ENCODE measurements at places on chromosomes 3 and 15. TPM values are rescaled to one million over a fixed set of nuclear protein-coding genes. Genes with fewer than 3 reads are reported as not detected.

SLC28A1 gene
- 9.4 TPM for polyA plus RNA-seq

DNA sequence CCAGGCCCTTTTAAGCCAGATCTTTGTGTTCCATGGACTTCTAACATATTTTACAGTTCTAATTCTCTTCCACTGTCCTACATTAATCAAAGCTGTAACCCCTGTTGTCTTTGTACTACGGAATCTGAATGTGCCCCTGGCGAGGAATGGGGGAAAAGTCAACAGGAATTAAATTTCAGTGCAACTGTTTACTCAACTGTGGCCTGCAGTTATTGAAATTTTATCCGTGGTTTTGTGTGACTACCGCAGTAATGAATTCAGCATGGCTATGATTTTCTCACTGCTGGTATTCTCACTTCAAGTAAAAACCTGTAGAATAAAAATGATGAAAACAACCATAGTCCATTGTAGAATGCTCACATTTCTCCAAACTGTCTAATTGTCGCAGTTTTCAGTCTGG, 388.0 kb downstream of the FOXP1 start:
- no peak for DNase-seq

SLC9A9 gene
- 5.4 TPM for polyA plus RNA-seq

DNA sequence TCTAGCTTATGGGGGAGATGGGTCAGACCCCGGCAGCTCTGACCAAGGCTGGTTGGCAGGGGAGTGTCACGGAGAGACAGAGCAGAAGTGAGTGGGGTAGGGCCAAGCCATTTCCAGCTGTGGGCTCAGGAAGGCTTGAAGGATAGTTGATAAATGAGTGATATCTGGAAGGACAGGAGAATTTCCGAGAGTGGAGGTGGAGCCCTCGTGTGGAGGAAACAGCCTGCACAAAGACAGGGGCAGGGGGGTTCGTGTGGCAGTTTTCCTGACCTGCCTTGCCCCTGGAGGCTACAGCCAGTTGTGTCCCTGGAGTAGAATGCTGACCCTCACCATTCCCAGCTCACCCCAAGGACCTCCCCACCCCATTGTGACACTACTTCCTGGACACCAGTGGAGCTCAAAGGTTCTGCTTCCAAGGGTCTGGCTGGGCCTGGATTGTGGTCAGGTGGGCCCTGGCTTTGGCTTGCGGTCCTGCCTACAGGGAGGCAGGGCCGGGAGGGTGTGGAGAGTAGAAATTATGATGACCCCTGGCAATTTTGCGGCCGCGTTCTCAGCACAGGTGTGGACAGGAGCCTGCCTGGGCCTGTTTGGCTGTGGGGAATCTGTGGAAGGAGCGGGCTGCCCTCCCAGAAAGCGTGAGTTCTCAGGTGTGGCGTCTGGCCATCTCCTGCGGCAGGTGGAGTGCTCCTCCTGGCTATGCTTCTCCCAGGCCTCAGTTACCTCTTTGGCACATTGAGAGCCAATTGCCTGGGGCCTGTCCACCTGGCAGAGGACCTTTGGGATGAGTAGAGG, at the start of gene SLC22A14:
Gene SLC22A14, plus strand, starts transcription at position 400 of the 792 bp plus-strand sequence. CDS start 23,733 bp downstream, outside the sequence.
- no peak for DNase-seq

GRCh38 chr15:92402751-92403150, 9.1 kb downstream of the ST8SIA2 start:
- no peak for DNase-seq
